Mesothelial cell of epicardium (in vitro differentiated cells): ENCODE measurements at places on chromosomes 1 and 21. TPM values are rescaled to one million over a fixed set of nuclear protein-coding genes. Genes with fewer than 3 reads are reported as not detected.

PIK3CD gene
- total RNA-seq, result 3.7 to 4.7 TPM (median 4.3 TPM) in 3 replicates

HRNR gene
- total RNA-seq, result not detected in 3 replicates

LRRC7 gene
- 0.09 to 0.22 TPM (median 0.14 TPM) in 3 replicates for total RNA-seq

CCDC27 gene
- not detected in 3 replicates for total RNA-seq

CAPN8 gene
- total RNA-seq, result 0.40 to 0.63 TPM in 2 of 3 replicates, not detected in the other

EXO1 gene
- 8.3 to 9.4 TPM (median 8.4 TPM) in 3 replicates for total RNA-seq

ESPN gene
- 1.2 to 1.6 TPM (median 1.4 TPM) in 3 replicates for total RNA-seq

LENEP gene
- total RNA-seq, result 0.49 to 1.3 TPM (median 0.87 TPM) in 3 replicates
